ENCODE measurements at places on chromosomes 16 and 17. TPM values are rescaled to one million over a fixed set of nuclear protein-coding genes. Genes with fewer than 3 reads are reported as not detected.

The PIMREG gene
- 94.6 TPM for total RNA-seq

The UBB gene
- total RNA-seq = 1,176 TPM

The HS3ST6 gene
- total RNA-seq = not detected

The SPATA32 gene
- total RNA-seq = 0.11 TPM

The SDR42E1 gene
- 0.38 TPM for total RNA-seq

The SSTR5 gene
- 0.64 TPM for total RNA-seq
